ENCODE measurements at places on chromosomes 2 and 18.

DNA sequence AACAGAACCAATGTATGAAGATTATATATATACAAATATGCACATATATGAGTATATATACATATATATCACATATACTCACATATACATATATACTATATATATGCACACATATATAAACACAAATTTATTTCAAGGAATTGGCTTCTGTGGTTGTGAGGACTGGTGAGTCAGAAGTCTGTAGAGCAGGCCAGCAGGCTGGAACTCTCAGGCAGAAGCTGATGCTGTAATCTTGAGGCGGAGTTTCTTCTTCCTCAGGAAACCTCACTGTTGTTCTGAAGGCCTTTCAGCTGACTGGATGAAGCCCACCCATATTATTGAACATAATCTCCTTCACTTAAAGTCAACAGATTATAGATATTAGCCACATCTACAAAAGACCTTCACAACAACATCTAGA lies 143.9 kb upstream of the CREB1 start:
- no peak for DNase-seq

GRCh38 chr2:127293386-127293747 lies 577 bp downstream of the ERCC3 start:
- DNase-seq, result no peak

GRCh38 chr2:46167924-46168323 lies 129.3 kb upstream of the EPAS1 start:
- no peak for DNase-seq

DNA sequence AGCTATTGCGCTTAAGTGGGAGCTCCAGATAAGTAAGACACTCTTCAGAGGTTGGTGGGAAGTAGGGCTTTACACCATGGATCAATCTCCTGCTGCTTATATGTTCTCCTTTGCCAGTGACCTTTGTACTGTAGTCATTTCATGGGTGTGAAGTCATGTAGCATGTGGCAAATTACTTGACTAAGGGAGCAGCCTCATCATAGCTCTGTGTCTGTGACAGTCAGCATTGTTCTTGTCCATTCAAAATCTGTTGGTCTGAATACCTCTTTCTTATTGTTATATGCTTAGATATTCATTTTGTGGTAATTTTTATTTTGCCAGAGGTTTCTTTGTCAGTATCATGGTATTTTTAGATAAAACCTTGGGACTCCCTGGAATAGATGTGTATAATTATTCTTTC lies 18.2 kb downstream of the SLC4A1AP start:
- DNase-seq, result no peak

DNA sequence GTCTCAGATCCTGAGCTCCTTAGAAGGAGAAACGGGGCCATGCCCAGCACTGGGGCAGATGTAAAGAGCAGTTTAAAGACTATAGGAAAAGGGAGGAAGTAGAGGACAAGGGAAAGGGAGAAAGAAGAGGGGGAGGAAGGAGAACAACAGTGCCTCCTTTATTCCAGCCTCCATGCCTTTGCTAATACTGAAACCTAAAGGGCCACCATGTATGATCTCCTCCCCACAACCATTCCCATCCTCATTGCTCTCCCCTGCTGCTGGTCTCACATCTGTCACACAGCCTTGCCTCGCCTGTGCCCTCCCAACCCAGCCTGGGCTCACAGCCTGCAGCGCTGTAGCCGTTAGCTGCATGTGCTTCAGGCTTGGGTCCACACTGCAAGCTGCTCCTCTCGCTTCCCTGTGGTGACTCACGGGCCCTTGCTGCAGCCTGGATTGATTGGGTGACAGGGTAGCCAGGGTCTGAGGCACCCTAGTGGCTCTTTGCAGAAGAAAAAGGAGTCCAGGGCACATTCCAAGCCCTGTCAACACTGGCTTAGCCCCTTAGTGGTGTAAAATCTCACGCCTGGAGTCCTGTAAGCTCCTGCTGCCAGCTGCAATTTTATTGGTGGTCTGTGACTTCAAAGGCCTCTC lies 281.9 kb downstream of the SRBD1 start:
- DNase-seq, result no peak

DNA sequence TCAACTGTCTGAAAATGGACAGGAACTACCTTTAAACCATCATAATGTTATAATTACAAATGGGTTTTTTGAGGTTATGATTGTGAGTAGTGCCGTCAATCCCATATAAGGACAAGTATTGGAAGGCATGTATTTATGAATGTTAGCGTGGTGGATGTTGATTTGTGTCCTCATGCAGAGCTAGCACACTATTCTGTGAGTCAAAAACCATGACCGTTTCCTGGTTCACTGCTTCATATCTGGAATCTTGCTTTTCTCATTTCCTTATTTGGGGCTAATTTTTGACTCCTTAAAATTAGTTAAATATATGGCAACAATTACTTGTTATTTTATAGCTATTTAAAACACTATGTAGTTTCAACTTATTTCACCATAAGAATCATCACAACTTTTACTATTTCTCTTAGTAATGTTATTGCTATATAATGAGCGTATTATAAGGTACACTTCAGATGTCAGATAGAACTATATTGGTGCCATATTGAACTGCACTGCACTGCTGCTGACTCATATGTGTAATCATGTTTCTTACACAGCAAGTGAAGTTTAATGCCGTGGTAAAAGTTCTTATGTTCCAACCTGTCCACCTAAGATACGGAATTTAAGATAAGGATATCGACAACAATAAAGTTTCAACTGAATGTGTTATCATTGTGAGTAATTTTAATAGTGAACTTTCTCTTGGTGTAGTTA lies 192.8 kb downstream of the PTGR3 start:
- no peak for DNase-seq

DNA sequence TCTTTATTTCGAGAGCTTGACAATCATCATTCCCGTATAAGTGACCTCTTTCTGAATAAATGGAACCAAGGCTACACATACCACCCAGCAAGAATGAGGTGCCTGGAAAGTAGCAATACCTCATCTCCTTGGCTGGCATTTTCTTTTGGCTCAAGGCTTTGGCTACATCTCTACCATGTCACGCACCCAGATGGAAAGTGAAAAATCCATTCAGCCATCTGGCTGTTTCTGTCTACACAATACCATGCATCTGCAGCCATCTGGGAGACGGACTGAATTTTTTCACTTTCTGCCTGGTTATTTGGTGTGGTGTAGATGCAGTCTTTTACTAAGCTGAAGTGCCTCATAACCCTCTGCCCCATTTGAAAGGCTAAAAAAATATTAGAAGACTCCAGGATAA lies 566.9 kb downstream of the BCL11A start:
- no peak for DNase-seq

DNA sequence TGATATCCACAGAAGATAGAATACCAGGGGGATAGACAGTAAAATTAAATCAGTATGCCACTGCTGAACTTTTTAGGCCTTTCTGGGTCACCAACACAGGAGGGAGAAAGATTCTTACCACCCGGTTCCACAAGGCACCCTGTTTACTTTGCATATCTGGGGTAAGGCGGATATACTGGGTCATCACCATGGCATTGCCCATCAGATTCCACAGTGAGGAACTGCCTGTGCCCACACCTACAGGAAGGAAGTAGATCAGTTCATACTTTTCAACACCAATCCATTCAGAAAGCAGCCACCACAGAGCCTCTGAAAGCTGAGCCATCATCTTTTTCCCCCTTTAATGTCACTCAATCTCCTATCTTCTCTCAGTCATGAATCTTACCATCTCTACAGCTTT lies 2.0 kb downstream of the LMAN2L start:
- no peak for DNase-seq

- DNase-seq, result no peak
These were observed 1086.8 kb upstream of the PIK3C3 start for GRCh38 chr18:40868110-40868858.

DNA sequence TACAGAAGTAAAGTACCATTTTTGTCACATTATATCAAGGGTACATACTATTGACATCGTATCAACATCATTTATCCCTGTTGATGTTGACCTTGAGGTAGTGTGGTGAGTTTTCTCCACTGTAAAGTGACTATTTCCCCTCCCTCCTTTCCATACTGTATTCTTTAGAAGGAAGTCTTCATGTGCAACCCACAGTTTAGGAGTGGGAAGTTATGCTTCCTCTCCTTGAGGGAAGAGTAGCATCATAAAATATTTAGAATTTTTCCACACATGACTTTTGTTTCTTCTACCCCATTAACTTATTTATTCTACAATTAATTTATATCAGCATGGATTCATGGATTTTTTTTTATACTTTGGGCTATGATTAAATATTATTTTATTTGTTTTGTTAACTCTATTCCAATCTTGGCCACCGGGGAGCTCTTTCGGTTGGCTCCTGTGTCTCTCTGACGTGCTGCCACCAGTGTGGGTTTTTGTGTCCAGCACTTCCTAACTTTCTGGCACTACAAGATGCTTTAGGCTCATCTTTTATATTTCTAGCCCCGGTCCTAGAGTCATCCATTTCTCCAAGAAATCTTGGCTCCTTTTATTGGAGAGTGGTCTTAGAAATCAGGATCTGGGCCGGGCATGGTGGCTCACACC lies 19.0 kb downstream of the AQP12B start:
- DNase-seq, result no peak

- DNase-seq, result no peak
These were observed 157.7 kb downstream of the ANTXR1 start for GRCh38 chr2:69170661-69171060.

DNA sequence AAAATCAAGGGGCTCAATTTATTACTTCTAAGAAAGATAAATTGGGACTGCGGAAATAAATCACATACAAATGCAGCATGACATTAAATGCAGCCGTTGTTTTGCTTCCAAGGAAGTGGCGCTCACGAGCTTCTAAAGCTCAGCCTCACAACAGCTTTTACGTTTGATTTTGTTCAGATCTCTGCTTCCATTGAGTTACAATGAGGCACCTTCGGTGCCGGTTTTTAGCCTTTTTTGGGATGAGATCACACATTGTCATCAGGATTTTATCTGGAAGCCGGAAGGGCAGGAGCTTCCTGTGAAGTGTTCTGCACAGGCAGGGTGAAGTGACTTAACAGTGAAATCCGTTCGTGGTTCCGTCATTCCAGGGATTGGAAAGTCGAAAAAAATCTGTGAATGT lies 209.8 kb downstream of the DCDC2C start:
- DNase-seq, result no peak

GRCh38 chr2:131040661-131041401 lies 52.4 kb downstream of the FAM168B start:
- DNase-seq, result no peak

GRCh38 chr2:150470435-150470834 lies 17.0 kb downstream of the RND3 start:
- DNase-seq, result no peak

DNA sequence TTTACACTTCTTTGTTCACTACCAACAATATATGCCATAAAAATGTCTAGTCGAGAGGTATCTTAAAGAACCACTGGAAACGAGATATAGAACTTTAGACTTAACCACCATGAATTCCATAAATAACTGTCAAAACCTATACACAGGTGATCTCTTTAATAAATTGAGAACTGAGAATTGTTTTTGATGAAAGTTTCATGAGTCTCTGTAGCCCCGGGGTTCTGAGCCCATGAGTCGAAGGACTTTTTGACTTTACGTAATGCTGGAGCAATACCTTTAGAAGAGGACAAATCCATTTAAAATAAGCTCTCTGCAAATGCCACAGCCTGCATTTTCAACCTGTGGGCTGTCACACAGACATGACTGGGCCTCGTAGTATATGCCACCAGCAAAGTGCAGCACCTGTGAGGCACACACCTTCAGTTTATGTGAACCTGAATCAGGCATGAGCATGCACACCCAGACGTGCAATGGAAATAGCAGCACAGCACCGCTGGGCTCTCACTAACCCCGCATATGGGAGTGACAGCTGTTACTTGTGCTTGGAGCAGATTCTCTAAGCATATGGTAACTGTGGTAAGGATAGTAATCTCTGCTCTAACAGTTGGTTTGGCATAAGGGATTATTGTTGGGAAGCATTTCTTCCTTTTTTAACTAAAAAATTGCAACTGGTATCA lies 383.2 kb downstream of the SOCS6 start:
- no peak for DNase-seq

DNA sequence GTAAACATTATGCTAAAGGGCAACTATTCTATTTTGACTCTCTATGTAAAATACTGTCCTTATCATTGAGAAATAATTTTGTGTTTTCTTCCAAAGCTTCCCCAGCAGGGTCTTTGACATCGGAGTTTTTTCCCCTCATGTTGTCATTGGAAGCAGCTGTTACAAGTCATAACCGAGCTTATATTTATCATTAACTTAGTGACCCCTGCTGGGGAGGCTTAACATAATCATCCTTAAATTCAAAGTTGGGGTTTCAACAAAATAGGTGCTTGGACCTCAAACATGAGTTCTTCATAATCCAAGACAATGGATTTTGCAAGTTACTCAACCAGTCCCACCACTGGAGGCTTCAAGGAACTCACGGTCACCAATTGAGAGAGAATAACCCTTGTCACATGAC lies 330.9 kb downstream of the DCC start:
- DNase-seq, result no peak

- no peak for DNase-seq
These were observed 4.7 kb downstream of the SCYGR5 start for GRCh38 chr2:227671170-227671905.

- DNase-seq, result no peak
These were observed 41.4 kb upstream of the NABP1 start for GRCh38 chr2:191636586-191636985.

DNA sequence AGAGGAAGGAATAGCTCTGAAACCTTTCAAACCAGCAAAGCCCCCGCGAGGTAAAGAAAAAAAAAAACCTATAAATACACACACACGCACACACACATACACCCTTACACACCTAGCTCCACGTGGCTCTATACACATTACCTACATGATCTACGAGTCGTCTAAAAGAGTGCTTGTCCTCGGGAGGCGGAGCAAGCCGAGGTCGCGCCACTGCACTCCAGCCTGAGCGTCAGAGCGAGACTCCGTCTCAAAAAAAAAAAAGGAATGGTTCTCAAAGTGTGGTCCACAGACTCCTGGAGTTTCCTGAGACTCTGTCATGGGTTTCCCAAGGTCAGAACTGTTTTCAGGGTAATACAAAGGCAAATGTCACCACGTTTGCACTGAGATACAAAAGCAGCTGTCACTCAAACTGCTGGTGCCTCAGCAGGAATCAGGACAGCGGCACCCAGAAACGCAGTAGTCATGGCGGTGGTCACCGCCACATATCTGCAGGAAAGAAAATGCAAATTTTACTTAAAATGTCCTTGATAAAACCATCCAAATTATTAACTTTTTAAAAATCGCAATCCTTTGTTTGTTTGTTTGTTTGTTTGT lies 130.0 kb upstream of the GPC1 start:
- DNase-seq, result no peak

DNA sequence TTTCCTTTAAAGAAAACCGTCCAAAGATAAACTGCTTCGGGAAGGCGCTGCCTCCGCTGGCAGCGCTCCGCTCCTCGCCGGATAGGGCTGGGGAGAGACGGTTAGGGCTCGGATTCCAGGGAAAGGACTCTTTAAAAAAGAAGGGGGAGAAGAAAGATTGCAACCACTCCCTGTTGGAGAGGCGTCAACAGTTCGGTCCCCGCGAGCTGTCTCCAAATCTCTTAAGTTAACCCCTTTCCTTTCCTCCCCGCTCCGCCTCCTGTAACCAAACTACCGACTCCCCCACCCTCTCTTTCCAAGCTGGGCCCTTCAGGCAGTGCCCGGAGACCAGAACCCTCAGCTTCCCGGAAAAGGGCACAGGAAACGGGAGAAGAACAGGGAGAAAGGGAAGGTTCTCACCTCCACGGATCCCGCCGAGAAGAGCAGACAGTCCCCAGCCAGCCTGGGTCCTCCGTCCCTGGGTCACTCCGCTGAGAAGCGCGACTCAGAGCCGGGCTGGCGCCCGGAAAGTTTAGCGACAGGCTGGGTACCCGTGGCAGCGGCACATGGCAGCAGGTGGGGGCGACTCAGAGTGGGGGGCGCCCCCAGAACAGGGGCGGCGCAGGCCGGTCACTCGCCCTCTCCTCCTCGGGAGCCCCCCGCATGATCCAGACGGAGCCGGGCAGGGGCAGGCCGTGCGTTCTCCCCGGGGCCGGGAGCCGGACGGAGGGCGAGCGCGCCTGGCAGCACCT lies 675 bp downstream of the FZD5 start:
- DNase-seq, result no peak
